ENCODE measurements at places on chromosomes 12 and 14. TPM values are rescaled to one million over a fixed set of nuclear protein-coding genes. Genes with fewer than 3 reads are reported as not detected.

- DNase-seq, result no peak
Observed at GRCh38 chr14:29905543-29905942, 22.1 kb downstream of the PRKD1 start.

DNA sequence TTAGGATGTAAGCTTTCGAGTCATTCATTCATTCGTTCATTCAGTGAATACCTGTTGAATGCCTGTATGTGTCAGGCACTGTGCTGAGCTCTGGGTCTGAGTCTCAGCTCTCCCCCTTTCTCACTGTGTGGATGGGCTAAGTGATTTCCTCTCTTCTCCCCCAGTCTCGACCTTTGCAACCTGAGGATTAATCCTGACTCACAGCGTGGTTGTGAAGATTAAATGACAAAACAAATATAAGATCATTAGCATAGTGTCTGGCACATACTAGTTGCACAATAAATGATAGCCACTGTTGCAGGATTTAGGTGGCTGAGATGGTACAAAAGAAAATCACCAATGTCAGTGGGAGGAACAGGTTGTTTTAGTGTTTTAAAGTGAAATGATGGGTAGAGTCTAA is 136.7 kb downstream of the GPR135 start:
- DNase-seq, result no peak

GRCh38 chr12:2335916-2336315 is 283.1 kb downstream of the CACNA1C start:
- DNase-seq, result no peak

DNA sequence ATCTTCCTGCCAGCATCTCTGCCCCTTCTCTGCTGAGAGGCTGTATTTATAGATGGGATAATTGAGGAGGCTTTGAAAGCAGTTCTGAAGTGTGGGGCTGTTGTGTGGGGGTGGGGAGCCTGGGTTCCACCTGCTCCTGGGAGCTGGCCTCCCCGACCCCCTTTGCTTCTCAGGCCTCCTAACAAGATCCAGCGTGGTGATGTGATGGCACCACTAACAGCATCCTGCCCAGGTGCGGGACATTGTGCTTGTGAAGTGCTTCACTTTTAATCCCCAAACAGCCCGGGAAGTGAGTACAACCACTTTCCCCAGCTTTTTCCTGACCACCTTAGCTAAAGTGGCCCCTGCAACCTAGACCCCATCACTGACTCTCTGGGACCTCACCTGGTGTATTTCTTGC is 95.1 kb upstream of the NRXN3 start:
- DNase-seq, result no peak

The SERPINA9 gene
- not detected for total RNA-seq

DNA sequence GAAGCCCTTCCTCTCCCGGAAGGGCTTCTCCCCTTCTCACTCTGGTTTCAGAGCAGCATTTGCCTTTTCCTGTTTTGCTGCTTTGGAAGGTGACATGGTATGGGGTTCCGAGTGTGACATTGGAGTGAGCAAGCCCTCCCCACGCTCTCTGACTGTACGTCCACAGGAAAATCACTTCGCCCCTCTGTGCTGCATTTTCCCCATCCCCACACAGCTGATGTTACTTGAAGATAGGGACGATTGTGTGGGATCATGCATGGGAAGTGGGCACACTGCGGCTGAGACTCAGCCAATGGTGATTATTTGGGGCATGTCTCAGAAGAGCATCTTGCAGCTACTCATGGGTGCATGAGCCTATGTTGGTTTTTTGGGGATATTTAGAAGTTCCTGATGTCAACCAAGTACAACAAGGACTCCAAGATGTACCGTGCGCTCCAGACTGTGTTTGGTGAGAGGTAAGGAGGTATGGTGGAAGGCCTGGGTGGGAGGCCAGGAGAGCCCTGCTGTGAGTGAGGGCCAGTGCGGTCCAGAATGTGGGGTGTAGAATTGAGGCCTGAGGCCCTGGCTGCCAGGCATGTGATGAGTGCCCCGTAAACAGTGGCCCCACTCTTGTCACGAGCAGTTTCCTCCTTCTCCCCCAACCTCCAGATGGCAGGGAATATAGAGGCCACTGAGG is 15.1 kb downstream of the CYP46A1 start:
- DNase-seq, result no peak

The ZDHHC22 gene
- not detected for total RNA-seq

DNA sequence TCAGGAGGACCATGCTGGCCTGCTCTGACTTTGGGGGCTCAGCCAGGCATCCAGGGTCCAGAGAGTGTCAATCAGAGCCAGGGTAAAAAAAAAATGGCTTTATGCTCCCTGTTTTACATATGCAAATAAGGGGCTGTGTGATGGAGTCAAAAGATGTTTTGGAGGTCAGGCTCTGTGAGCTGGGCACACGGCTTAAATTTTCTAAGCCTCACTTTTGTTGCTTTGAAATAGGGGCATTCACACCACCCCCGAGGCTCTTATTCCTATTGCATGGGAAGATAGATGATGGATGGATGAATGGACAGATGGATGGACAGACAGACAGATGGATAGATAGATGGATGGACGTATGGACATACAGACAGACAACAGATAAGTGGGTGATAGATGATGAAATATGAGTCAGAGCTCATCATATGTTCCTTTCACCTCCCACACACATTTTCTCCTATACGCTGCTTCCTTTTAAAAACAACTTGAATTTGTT is 42.7 kb downstream of the RIN3 start:
- no peak for DNase-seq

DNA sequence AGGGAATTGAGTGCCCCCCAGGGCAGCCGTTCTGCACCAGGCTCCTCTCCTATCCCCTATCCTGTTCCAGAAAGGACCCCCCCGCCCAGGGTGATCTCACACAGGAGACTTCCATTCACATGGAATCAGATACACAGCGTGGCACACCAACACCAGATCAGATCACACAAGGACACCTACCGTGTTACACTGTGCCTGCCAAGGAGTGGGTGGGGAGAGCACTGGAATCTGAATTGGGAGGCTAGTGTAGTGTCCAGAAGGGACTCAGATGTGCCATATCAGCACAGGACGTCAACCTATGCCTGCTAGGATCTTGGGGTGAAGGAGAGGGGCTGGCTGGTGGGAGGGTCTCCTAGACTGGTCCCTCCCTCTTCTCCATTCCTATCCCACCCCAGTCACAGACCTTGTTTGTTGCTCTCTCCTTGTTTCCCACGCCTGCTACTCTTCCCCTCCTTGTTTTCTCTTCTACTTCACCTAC is 2.3 kb downstream of the PTMS start:
- DNase-seq, result no peak

The PROX2 gene
- not detected for total RNA-seq

GRCh38 chr14:59275668-59276067 is 87.2 kb downstream of the DAAM1 start:
- DNase-seq, result no peak

- DNase-seq, result no peak
Observed at GRCh38 chr12:113803759-113804140, 162.4 kb downstream of the RBM19 start.

The RAD9B gene
- total RNA-seq, result 0.33 TPM

DNA sequence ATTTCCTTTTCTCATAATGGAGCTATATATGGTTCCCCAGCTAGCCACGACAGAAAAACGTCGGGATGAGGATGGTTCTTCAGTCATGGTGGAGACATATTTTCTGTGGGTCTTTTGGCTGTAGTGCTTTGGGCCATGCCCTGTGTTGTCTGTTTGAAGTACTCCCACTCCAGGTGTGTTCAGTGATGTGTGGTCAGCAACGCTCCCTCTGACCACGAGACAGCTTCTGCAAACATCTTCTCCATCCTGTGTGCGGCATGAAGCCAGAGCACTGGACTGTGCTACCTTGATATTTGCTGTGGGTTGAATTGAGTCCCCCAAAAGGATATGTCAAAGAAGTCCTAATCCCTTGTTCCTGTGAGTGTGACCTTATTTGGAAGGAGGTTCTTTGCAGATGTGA is 931.2 kb downstream of the NRXN3 start:
- no peak for DNase-seq

DNA sequence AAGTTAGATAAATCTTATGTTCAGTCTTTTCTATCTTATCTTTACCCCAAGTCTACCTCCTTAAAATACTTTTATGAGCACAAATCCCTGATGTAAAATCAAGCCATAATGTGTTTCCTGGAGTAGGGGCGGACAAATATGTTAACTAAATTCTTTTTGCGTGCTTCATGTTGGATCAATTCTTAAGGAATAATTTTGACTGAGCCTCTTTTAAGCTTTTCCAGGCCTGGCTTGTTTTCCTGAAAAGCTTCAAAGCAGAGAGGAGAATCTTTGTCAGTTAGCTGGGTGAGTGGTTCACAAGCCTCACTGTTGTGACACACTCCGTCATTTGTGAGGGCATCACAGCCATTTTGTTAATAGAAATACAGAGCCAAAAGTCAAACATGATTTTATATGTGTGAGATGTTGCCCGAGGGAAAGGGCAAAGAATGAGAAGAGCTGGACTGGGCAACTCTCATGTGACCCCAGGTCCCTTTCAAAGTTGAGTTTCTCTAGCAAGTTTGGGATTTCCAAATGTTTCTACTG is 468.9 kb downstream of the RGS6 start:
- DNase-seq, result no peak

The GZMB gene
- 0.79 TPM for total RNA-seq

- DNase-seq, result no peak
Observed at GRCh38 chr12:56152756-56153677, 630 bp downstream of the MYL6B start.

DNA sequence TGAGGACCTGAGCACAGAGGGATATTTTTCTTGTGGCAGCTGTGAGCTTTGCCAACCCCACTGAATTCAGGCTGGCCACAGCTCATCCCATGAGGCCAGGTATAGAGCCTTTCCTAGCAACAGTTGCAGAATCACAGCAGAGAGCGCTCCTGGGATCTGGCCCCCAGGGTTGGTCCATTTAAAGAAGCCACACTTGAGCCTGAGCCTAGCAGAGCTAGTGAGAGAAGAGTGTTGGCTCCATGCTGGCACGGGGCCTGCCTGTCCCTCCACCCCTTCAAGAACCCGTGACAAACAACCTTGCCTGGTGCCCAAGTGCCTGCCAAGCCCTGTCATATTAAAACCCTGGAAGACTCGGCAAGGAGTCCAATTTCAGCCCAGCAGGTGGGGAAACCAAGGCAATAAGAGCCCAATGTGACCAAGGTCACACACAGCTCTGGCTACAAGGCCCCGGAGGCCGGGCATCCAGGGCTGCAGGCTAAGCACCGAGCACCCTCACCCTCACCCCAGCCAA is 91.6 kb downstream of the LRRC74A start:
- DNase-seq, result no peak

DNA sequence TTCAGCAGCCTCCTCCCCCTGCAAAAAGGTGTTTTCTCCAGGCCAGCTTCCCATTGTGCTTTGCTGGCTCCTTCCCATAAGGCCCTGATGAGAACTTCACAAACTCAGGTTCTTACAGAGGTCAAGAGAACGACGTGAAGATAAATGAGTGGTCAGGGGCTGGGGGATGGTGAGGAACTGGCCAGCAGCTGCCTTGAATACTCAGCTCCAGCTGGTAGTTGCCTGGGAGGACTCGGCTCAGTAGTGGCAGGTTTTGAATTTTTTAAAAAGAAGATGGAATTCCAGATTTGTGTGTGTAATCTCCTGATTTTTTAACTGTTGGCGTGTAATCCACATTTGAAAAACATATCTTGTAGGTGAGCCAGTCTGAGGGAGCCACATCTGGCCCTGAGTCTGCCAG is 5.9 kb downstream of the DDX55 start:
- DNase-seq, result no peak

DNA sequence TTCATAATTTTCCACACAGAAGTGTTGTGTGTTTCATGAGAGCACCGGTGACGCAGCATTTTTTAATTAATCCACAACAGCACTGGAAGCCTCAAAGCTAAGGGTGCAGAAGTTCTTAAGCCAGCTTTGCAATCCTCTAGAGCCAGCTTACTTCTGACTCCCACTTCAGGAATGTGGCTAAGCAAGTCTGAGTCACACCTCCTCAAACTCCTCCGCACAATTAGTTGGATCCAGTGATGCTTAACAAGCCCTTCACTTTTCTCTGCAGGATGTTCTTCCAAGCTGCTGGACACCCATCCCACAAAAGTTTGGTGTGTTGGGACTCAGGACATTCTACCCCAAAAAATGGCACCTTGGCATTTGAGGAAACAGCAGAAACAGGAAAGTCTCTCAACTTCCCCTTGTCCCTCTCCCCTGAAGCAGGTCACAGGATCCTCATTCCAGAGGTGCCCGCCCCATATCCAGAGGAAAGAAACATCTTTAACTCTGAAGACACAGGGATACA is 210.0 kb downstream of the PPM1H start:
- no peak for DNase-seq

GRCh38 chr14:99125616-99126431 is 146.2 kb downstream of the BCL11B start:
- no peak for DNase-seq

DNA sequence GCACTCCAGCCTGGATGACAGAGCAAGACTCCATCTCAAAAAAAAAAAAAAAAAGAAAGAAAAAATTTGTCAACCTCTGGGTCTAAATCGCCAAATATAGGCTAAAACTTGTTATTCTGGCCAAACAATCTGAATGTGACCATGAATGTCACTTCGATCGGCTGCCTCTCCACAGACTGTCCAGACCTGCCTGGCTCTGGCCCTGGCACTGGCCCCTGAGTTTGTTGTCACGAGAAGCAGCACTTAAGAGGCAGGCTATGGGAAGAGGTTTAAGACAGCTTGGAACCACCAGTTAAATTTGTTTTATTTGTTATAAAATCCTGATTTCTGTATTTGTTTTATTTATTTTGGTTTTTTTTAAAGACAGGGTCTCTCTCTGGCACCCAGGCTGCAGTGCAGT is 14.5 kb downstream of the WSB2 start:
- DNase-seq, result no peak

Data from liver (tissue), 10 donors.